ENCODE measurements at places on chromosomes 1 and 21. TPM values are rescaled to one million over a fixed set of nuclear protein-coding genes. Genes with fewer than 3 reads are reported as not detected.

Gene ASCL5
- not detected for total RNA-seq

Gene ZNF683
- total RNA-seq: not detected

Gene CRYAA
- total RNA-seq: not detected

Gene ITPKB
- 9.5 TPM for total RNA-seq

Gene SPRR5
- total RNA-seq: not detected

Gene FAM151A
- total RNA-seq: not detected

Gene TRAF3IP3
- total RNA-seq: not detected

Gene LRRC53
- total RNA-seq: not detected

Gene SPRR4
- total RNA-seq: not detected

Gene PAFAH2
- total RNA-seq: 12.8 TPM

Gene EDN2
- total RNA-seq: 0.66 TPM

Gene ADAM30
- total RNA-seq: not detected

Gene FAAP20
- total RNA-seq: 88.8 TPM

Gene RGS1
- not detected for total RNA-seq

Gene CYP4X1
- total RNA-seq: 1.2 TPM

Gene OR2G6
- not detected for total RNA-seq
